ENCODE measurements at places on chromosomes 4 and X. TPM values are rescaled to one million over a fixed set of nuclear protein-coding genes. Genes with fewer than 3 reads are reported as not detected.

Gene ZCCHC12
- 0.25 TPM for total RNA-seq

Gene CLDN34
- total RNA-seq = not detected

Gene HTT
- 13.2 TPM for total RNA-seq

Gene RGN
- not detected for total RNA-seq

Gene HAND2
- 0.45 TPM for total RNA-seq

Gene XAGE5
- total RNA-seq = not detected

Gene PPID
- 34.1 TPM for total RNA-seq

Gene IL13RA2
- total RNA-seq = not detected

Gene ADRA2C
- 9.2 TPM for total RNA-seq

Gene ENAM
- total RNA-seq = not detected

Gene METTL14
- 12.0 TPM for total RNA-seq

Gene ARSD
- total RNA-seq = 13.0 TPM

Gene IL13RA1
- total RNA-seq = 61.1 TPM

Gene GABRG1
- not detected for total RNA-seq

Gene STK26
- 8.3 TPM for total RNA-seq

Gene MAGEE1
- 5.2 TPM for total RNA-seq

Gene ZBTB33
- total RNA-seq = 11.1 TPM

Gene SOWAHD
- total RNA-seq = 0.10 TPM

Gene HS6ST2
- total RNA-seq = 0.17 TPM

Gene TCEAL7
- not detected for total RNA-seq

Gene MAGEA11
- not detected for total RNA-seq

Gene XKRX
- total RNA-seq = 0.82 TPM

Gene KIT
- total RNA-seq = 0.02 TPM

Gene MAGEB1
- total RNA-seq = not detected

Gene ACSL4
- 15.5 TPM for total RNA-seq

Gene CYTL1
- total RNA-seq = not detected

Gene TSPAN6
- 41.5 TPM for total RNA-seq

Gene SLC10A6
- total RNA-seq = not detected

Gene MRFAP1
- 272 TPM for total RNA-seq

Gene STOX2
- 3.3 TPM for total RNA-seq

Gene ADGRG2
- 9.3 TPM for total RNA-seq

Gene LRP2BP
- total RNA-seq = 0.17 TPM

Gene DUSP21
- not detected for total RNA-seq

Gene KLF3
- 13.8 TPM for total RNA-seq

Gene SYN1
- 0.25 TPM for total RNA-seq

Gene CACNA1F
- total RNA-seq = not detected
